ENCODE measurements at places on chromosomes 5 and 9. TPM values are rescaled to one million over a fixed set of nuclear protein-coding genes. Genes with fewer than 3 reads are reported as not detected.

Gene CDKN2A
- 1.6 TPM for total RNA-seq

Gene KCNMB1
- not detected for total RNA-seq

Gene PLPP6
- 5.9 TPM for total RNA-seq

Gene AMBP
- not detected for total RNA-seq

Gene IL13
- not detected for total RNA-seq

Gene SGCD
- 0.77 TPM for total RNA-seq

Gene ANKRD34B
- total RNA-seq: not detected

Gene ERBIN
- 55.7 TPM for total RNA-seq

Gene PCDHB11
- total RNA-seq: 0.26 TPM

Gene FOXD4L5
- 0.13 TPM for total RNA-seq

Gene ANKRD31
- 0.26 TPM for total RNA-seq
